Neuronal stem cell (in vitro differentiated cells): ENCODE measurements at places on chromosomes 2 and 18.

- no peak for DNase-seq
Observed at GRCh38 chr2:54586062-54586461, 129.9 kb downstream of the SPTBN1 start.

GRCh38 chr2:202115479-202115971 lies 42.5 kb downstream of the KIAA2012 start:
- no peak for DNase-seq

- DNase-seq, result peak; percentile 35
Observed at GRCh38 chr2:218405746-218406208, 6.1 kb downstream of the CTDSP1 start.

DNA sequence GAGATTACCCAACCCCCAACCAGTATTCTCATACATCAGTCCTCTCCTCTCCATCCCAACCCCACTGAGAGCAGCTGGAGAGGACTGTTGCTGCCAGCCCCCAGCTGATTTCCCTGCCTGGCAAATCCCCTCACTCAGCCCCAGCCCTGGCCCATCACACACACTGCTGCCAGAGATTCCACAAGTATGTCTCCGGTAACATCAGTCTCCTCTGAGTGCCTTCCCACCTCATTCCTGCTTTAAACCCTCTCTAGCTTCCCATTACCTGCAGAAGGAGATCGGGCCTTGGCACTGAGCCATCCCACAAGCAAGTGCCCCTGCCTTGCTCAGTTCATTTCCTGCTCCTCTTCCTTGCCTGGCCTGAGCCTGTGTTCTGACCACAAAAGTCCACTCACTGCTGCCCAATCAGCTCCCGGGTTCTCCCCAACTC lies 50.6 kb upstream of the ZFP36L2 start:
- DNase-seq, result no peak

GRCh38 chr2:17916584-17916983 lies 38.1 kb downstream of the KCNS3 start:
- DNase-seq, result no peak

GRCh38 chr2:101826716-101827115 lies 129.2 kb downstream of the MAP4K4 start:
- no peak for DNase-seq

- no peak for DNase-seq
Observed at GRCh38 chr2:240687045-240687740, 4.5 kb upstream of the AQP12A start.

DNA sequence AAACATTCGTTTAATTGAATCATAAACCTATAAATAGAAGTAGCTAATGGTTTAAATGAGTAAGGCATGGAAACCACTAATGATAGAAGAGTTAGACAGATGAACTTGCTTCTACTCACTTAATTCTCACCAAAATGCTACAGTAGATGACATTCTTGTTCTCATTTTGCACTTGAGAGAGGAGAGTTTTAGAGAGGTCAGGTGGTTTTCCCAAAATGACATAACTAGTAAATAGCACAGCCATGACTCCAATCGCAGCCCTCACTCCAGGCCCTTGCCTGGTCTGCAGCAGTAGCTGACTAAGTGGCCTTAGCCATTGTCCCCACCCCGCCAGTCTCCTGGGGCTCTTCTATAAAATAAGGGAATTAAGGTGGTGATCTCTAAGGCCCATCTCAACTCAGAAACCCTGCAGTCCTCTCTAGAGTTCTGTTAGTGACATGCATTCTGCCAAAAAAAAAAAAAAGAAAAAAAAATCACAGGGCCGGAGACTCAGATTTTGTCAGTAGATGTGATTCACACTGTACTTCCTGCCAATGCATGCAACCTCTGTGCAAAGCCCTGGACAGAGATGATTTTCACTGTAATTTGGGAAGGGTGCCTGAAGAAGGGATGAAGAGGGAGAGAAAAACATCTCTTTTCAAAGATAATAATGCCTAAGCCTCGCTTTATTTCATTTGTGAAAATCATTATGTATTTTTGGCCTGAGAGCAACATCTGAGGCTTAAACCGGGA lies 221.8 kb downstream of the ANAPC1 start:
- no peak for DNase-seq

DNA sequence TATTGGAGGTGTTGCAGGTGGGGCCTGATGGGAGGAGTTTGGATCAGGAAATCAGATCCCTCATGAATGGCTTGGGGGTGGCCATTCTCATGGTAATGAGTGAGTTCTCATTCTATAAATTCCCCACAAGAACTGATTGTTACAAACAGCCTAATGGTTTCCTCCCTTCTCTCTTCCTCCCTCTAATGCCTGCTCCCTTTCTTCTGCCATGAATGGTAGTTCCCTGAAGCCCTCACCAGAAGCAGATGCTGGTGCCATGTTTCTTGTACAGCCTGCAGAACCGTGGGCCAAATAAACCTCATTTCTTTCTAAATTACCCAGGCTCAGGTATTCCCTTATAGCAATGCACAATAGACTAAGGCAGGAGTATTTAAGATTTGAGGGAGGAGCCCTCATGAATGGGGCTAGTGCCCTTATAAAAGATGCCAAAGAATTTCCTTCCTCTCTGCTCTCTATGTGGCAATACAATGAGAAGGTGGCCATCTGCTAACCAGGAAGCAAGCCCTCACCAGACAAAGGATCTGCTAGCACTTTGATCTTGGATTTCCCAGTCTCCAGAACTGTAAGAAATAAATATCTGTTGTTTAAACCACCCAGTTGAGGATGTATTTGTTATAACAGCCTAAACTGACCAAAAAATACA lies 251.8 kb downstream of the ZEB2 start:
- no peak for DNase-seq

DNA sequence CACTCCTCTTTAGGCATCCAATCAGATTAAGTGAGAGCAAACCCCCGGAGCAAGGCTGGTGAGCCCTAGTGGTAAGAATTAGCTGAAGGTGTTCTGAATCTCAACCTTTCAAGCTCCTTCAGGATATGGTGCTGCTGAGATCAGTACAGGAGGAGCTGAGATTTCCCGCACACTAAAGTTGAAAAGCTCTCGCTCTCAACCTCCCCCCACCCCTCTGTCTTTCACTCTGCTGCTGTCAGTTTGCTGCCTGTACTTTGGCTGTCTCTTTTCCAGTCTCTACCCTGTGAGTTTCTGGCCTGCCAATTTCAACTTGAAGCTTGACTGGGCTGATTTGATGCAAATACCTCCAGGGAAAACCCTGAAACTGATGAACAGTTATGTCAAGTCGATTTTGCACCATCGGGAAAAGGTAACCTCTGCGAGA lies 15.7 kb downstream of the ZEB2 start:
- DNase-seq, result no peak

DNA sequence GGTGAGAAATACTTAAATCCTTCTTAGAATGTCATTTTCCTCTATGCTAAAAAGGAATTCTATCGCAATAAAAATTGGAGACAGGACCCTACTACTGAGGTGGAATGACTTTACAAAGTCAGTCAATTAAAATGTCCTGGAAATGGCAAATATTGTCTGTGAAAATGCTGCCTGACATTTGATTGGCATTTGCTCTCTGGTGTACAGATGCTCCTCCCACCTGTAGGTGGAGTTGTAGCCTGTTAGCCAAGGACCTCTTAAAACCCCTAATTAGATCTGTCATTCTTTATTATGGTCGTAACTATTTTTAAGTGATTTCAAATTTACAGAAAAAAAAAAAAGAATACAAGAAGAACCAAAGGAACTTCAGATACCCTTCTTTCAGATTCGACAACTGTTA lies 393.1 kb upstream of the KLHL29 start:
- no peak for DNase-seq

DNA sequence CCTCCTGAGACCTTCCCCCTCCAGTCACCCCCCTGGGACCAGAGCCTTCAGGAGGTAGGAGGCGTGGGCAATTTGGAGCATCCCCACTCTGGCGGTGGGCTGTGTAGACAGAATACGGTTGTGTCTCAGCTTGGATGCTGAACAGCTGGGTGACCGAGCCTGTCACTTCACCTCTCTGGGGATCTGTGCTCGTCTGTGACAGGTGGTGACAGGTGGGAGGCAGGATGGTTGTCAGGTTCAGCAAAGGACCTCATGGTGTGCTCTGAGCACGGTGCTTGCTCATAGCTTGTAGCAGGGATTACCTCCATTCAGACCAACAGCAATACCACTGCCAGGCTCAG lies 186.5 kb upstream of the HS6ST1 start:
- DNase-seq, result no peak

DNA sequence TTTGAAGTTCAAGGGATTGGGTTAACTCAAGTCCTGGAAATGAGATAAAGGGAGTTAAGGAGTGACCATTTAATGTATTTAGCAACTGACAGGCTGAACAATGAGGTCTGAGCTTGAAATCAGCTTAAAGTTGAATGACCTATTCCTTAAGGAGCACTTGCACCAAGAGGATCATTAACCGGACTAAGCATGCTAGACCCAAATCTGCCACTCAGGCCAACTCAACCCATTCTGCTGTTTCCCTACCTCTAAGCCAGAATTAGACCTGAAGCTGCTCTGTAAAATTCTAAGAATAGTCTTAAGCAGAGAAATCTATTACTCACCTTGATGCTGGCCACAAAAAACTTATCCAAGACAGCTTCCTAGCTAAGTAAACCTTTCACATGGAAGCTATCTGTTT lies 59.8 kb downstream of the SPRED2 start:
- no peak for DNase-seq

- no peak for DNase-seq
Observed at GRCh38 chr2:102809291-102810189, 47.7 kb downstream of the TMEM182 start.

DNA sequence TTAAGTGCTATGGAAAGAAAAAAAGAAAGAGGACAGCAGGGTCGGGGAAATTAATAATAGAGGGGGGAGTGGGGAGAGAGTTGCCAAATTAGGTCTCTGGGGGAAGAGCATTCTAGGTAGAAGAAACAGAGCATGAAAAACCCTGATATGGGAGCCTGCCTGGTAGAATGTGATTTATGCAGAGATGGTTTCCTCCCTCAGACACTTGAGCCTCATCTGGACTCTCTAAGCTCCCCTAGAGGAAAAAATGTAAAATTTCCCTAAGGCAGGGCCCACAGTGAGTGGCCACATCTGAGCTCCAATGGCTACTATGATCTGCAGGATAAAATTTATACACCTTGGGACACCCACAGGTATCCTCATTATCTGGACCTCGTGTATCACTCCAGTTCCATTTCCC lies 20.6 kb upstream of the EPAS1 start:
- DNase-seq, result no peak

GRCh38 chr2:111099402-111099801 lies 21.3 kb upstream of the BCL2L11 start:
- DNase-seq, result no peak

DNA sequence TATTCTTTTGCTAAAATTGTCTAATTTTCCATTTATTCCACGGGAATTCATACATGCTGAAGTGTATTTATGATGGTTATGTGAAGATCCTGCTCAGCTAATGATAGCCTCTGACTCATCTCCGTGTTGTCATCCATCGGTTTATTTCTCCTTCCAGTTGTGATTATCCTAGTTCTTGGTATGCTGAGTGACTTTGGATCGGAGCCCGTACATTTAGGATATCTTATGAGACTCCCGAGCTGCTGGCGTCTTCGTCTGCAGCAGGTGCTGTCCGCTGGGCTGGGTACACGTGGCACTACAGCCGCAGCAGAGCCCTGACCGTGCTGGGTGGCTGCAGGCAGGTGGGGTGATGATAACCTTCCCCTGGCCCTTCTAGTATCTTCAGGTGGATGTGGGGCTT lies 40.1 kb upstream of the GALR1 start:
- DNase-seq, result no peak

DNA sequence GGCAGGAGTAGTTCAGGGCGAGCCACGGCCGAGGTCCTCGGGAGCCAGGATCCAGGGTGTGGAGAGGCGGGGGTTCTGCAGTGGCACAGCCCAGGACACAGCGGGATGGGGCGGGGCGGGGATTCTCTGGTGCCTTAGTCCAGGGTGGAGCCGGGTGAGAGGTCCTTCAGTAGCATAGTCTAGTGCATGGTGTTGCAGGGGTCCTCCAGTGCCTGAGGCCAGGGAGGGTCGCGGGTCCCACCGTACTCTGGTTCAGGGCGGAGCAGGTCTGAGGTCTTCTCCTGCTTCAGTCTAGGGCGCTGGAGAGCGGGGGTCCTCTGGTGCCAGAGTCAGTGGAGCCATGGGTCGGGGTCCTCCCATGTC lies 131.1 kb downstream of the CCDC74A start:
- no peak for DNase-seq

- DNase-seq, result no peak
Observed at GRCh38 chr18:22831441-22831904, 101.7 kb upstream of the RBBP8 start.

- DNase-seq, result no peak
Observed at GRCh38 chr2:102271844-102272243, 39.5 kb upstream of the IL1RL1 start.

GRCh38 chr18:24428709-24429108 lies 2.2 kb downstream of the IMPACT start:
- no peak for DNase-seq

- no peak for DNase-seq
Observed at GRCh38 chr2:28287256-28287915, 105.3 kb upstream of the FOSL2 start.

GRCh38 chr18:10397004-10397403 lies 57.4 kb upstream of the APCDD1 start:
- DNase-seq, result no peak

DNA sequence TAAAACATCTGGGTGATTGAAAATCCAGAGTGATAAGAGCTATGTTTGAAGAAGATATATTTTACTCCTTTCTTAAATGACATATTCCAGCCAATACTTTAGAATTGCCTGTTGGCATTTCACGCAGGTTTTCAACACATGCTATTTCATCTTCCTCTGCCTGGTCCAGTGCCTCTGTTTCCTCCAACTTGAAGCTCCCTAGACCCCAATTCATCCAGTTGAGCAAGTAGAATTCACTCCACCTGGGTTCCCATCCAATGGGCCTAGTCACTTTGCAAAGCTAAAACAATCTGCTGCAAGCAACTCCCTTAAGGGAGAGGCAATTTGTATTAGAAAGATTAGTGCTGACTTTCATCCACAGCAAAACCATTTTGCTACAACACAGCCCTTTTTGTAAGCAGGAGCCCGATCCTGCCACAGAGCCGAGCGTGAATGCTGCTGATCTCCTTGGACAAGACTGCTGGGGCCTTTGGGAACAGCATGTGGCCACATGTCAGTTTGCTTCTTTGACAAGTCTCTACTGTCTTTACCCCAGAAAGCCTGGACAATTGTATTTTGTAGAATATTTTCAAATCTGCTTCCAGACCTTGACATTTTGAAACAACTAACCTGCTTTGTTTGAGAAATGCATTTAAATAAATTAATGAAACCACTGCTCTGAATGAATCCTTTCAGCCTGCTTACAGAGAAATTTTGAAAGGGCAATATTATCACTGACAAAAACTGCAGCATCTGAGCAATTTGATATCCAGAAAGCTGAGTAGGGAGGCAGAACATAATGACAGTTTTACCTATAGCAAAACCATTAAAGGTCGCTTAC lies 259.1 kb downstream of the TDRD15 start:
- no peak for DNase-seq

GRCh38 chr2:160630801-160631590 lies 137.4 kb upstream of the RBMS1 start:
- no peak for DNase-seq
